ENCODE measurements at places on chromosomes 7 and 10.
A peak's percentile ranks its signal among the peaks of the same experiment; 100 is the strongest.

GRCh38 chr7:140696024-140696679 lies 356 bp upstream of the NDUFB2 start:
- peak; percentile 68 for DNase-seq

- no peak for DNase-seq
Measured at GRCh38 chr10:23742368-23742767, 303.5 kb downstream of the OTUD1 start.

DNA sequence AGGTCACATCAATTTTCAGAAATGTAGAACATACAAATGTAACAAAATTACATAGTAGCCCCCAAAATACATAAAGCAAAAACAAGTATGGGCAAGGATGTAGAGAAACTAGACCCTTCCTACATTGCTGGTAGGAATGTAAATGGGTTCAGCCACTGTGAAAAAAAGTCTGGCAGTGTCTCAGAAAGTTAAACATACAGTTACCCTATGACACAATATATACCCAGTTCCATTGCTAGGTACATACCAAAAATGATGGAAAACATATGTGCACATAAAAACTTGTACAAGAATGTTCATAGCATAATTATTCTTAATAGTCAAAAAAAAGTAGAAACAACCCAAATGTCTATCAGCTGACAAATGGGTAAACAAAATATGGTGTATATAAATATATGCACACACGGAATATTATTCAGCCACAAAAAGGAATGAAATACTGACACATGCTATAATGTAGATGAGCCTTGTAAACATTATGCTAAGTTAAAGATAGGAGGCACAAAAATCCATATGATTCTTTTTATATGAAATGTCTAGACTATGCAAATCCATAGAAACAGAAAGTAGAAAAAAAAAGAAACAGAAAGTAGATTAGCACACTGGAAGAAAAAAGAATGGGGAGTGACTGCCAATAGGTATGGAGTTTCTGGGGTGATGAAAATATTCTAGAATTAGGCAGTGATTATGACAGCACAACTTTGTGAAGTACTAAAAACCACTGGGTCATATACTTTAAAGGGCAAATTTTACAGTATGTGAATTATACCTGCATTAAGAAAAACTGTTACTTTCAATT lies 13.5 kb downstream of the HERPUD2 start:
- no peak for DNase-seq

GRCh38 chr7:104862719-104863118 lies 151.3 kb upstream of the KMT2E start:
- DNase-seq = no peak

All from NCI-H2029 treated with DMSO at 0.1 percent for 48 hours (cell line).